ENCODE measurements at places on chromosomes 4 and X. TPM values are rescaled to one million over a fixed set of nuclear protein-coding genes. Genes with fewer than 3 reads are reported as not detected.

GPC4 gene
- under 0.01 TPM for total RNA-seq

HMX1 gene
- total RNA-seq = not detected

DRD5 gene
- total RNA-seq = not detected

TRPC3 gene
- 0.31 TPM for total RNA-seq

GPRIN3 gene
- 51.6 TPM for total RNA-seq

CT45A3 gene
- total RNA-seq = not detected

EPGN gene
- not detected for total RNA-seq

RPS6KA3 gene
- total RNA-seq = 67.6 TPM

IGSF1 gene
- not detected for total RNA-seq

NCAPG gene
- 0.42 TPM for total RNA-seq

EPHA5 gene
- not detected for total RNA-seq

MAOB gene
- total RNA-seq = 0.10 TPM

CRMP1 gene
- not detected for total RNA-seq

SYNPO2 gene
- total RNA-seq = 2.9 TPM

MAGEA12 gene
- not detected for total RNA-seq

SPANXN3 gene
- not detected for total RNA-seq

IDH3G gene
- total RNA-seq = 42.3 TPM

CASP3 gene
- total RNA-seq = 23.0 TPM

Measured in mononuclear cell (primary cell).